ENCODE measurements at places on chromosomes 16 and 17.

DNA sequence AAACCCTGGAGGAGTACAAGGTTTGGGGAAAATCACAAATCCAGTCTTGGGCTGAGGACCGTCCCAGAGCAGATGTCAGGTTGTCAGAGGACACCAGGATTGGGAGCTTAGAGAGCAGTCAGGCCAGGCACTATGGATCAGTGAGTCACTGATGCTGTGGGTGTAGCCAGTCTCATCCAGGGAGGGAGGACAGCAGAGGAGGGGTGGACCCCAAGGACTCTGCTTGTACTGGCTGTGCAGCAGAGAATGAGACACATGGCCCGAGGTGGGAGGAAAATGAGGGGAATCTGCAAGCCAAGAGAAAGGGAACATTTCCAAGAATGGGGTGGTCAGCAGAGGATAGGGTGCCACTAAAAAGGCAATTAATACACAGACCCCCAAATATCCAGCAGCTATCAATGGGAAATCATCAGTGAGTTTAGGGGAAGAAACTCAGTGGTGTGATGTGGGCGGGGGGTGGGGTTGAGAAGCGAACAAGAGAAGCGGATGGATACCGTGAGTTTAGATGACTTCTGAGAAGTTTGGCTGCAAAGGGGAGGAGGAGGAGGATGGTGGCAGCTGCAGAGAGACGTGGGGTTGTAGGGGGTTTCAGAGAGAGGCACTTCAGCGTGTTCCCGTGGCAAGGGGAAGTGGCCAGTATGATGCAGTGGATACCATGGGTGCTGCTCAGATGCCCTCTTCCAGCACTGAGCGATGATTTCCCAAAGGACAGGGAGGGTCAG is 43.9 kb downstream of the ARHGAP27 start:
- no peak for DNase-seq

- no peak for DNase-seq
Observed at GRCh38 chr16:6828690-6829089, 504.0 kb upstream of the RBFOX1 start.

- DNase-seq, result no peak
Observed at GRCh38 chr17:79842656-79843473, 3.6 kb upstream of the CBX4 start.

DNA sequence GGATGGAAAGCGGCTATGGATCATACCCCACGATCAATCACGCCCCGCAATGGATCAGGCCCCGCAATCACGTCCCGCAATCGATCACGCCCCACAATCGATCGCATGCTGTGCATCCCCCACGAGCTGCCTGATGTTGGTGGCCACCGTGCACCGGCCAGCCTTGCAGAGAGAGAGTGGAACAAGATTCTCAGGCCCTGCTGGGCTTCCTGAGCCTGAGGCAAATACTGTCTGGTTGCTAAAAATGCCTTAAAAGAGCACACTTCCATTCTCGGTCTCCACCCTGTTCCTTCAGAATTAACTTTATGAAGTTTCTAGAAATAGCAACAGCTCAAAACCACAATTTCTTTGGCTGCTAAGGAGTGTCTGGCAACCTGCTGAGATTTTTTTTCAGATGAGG is 81.5 kb downstream of the VPS53 start:
- DNase-seq, result no peak
